ENCODE measurements at places on chromosomes 6 and 20.
A peak's percentile ranks its signal among the peaks of the same experiment; 100 is the strongest.

GRCh38 chr20:50932691-50933280, 1.5 kb upstream of the ADNP start:
- DNase-seq, result no peak

- no peak for DNase-seq
Measured at GRCh38 chr6:162525181-162525580, 202.4 kb downstream of the PRKN start.

GRCh38 chr20:63617092-63617875, 9.6 kb downstream of the GMEB2 start:
- no peak for DNase-seq

DNA sequence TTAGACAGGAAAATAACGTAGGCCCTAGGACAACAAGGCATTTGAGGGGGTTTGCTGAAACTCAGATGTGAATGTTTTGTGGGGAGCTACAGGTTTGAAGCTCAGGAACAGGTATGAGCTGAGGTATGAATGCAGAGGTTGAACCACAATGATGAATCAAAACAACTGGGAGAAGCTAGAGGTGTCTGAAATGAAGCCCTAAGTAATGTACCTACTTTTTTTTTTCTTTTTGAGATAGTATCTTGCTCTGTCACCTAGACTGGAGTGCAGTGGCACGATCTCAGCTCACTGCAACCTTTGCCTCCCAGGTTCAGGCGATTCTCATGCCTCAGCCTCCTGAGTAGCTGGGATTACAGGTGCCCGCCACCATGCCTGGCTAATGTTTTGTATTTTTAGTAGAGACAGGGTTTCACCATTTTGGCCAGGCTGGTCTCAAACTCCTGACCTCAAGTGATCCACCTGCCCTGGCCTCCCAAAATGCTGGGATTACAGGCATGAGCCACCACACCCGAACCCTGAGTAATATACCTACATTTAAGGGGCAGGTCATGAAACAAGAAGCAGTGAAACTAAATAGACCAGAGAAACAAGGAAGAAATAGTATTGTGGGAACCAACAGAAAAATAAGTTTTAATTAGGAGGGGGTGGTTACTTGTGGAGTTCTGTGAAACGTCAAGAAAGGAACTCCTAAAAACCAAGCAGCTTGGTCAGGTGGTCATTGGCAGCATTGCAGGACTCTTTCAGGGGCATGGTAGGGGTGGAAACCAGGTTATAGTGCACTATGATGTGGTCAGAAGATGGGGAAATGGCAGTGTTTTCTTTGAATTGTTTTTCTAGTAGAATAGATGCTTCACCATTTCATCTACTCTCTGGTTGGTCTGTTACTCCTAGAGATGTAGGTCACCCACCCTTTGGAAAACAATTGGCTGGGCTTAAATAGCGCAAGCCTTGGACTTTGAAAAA, 138.1 kb downstream of the CD164 start:
- DNase-seq, result no peak

DNA sequence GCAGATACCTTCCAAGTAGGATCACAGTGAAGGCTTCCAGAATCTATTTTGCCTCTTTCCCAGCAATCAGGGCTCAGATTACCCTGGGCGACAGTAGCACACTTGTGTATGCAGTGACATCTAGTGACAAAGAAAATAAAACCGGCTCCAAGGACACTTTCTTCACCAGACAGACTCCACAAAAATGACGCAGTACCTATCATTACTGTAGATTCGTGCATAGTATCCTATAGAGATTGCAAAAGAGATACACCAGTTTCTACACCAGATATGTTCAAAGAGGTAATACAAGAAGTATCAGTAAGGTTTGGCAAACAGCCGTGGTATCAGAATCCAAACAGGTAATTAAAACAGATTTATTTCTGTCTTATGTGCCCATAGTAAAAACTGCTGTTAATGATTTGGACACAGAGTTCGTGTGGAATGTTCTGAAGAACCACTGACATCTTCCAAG, 600.4 kb upstream of the JAG1 start:
- DNase-seq, result peak; percentile 81

DNA sequence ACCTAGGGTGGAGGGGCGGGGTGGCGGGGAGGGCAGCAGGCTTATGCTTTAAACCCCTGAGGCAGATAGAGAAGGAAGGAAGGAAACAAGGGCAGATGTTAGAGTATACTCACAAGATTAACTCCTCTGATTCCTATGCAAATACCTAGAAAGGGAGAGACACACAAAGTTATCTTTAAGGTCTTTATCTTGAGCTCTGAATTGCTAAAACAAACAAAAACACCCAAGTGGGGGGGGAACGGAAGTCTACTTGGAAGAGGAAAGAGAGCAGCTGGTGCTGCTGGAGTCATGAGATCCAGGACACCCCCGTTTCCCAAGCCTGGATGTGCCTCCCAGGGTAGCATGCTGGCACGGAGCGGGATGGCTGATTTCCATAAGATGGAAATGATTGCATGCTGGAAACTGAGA, 43.4 kb downstream of the PLAGL1 start:
- no peak for DNase-seq

- no peak for DNase-seq
Measured at GRCh38 chr20:58896820-58897219, 44.3 kb downstream of the GNAS start.

DNA sequence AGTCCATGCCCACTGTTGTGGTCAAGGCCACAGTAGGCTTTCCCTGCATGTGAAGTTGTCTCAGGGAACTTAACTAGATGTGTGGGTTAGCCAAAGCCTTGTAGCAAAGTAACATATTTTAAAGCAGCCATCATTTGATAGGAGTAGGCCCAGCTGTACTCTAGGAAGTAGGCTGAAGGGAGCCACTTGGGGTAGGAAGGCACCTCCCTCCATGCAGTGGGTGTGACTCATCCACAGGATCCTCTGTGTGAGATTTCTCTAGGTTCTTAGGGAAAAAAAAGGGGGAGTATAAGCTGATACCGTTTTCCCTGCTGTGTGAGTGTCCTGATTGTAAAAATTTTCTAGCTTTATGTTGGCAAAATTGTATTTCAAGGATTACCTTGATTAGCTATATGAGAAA, 44.7 kb downstream of the VAPB start:
- peak; percentile 2 for DNase-seq

- no peak for DNase-seq
Measured at GRCh38 chr6:85401186-85402021, 48.5 kb upstream of the NT5E start.

DNA sequence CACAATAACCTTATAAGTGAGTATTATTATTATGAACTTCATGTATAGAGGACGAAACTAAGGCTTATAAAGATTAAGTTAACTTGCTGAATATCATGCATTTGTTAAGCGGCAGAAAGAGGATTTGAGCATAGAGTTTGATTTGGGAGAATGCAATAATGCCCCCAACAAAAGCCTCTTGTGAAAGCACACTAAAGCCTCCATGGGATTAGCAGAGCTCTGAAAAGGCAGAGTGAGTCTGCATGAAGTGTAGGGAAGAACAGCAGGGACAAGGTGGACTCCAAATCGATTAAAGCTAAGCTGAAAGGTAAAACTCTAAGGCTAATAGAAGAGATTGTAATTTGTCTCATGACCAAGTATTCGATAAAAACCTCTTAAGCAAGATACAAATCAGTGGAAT, 100.3 kb downstream of the SH3BGRL2 start:
- no peak for DNase-seq

- no peak for DNase-seq
Measured at GRCh38 chr20:39825524-39825923, 863.4 kb downstream of the DHX35 start.

DNA sequence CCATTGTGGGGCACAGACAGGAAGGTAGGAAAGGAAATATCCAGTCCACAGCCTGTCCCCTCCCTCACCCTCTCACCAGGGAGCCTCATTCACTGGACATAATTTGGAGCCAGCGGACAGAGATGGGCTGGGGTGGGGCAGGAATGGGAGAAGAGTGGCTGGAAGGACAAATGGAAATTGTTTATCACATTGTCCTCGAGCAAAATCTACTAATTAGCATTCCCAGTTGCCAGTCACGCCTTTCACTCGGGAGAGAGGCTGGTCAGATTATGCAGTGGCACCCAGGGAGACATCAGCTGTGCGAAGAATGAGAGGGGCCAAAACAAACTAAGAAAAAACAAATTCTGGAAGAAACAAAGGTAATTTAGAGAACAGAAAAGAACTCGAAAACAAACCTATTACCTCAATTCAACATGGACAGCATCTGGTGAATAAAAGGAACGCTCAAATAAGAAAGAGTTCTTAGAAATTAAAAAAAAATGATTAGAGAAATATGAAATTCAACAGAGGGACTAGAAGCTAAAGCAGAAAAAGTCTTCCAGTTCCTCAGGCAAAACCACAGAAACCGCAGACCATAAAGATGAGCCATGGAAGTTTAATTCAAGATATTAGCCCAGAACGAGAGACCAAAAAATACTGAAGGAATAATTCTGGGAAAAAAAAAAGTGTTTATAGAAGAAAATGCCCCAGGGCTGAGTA, 108.5 kb upstream of the RALGAPA2 start:
- DNase-seq, result no peak

DNA sequence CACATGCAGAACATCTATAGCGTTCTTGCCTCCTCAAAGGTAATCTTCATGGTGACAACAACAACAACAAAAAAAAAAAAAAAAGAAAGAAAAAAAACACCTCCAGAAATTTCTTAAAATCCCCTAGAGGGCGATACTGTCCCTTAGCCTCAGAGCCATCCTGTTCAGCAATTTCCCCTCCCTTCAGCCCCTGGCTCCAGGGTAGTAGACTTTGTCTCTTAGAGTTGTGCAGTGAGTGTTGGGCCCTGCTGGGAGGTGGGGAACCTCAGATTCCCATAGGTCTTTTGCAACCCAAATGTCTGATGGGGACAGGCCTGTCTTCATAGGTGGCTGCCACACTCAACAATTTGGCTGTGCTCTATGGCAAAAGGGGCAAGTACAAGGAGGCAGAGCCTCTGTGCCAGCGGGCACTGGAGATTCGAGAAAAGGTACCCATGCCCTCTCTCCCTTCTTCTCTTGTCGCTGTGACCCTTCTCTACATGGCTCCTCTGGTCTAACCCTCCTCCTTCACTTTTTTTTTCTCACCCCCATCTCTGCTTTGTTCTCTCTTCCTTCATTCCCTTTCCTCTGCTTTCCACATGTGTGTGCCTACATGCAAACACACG, 6.0 kb upstream of the PTK7 start:
- DNase-seq, result peak; percentile 27

- no peak for DNase-seq
Measured at GRCh38 chr6:73747289-73747688, 51.3 kb downstream of the CD109 start.

DNA sequence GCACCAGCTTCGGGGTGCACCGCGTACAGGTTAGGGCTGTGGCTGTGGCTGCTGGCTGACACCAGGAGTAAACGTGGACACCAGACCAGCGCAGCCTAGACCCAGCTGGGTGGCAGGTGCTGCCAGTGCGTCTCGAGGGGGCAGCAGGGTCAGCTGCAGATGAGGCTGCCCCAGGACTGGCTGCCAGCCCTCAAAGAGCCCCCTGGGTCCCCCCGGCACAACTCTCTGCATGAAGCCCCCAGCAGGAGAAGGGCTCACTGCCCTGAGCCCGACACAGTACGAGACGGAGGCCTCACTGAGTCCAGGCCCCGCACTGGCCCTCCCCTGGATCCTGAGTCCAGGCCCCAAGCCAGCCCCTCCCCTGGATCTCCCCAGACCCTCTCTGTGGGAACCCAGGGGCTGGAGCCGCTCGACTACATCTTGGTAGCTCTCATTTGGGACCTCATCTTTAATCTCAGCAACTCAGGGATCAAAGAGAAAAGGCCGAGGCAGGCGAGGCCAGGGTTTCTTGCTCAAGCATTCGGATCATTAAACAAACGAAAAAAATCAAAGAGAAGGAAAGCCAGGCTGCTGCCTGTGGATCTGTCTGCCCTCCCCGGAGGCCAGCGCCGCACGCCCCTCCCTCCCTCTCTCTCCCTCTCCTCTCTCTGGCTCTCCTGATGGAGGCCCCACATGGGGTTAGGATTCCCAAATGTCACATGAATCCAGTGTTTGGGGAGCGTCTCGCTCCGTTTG, 7.0 kb upstream of the NKAIN4 start:
- DNase-seq, result no peak

DNA sequence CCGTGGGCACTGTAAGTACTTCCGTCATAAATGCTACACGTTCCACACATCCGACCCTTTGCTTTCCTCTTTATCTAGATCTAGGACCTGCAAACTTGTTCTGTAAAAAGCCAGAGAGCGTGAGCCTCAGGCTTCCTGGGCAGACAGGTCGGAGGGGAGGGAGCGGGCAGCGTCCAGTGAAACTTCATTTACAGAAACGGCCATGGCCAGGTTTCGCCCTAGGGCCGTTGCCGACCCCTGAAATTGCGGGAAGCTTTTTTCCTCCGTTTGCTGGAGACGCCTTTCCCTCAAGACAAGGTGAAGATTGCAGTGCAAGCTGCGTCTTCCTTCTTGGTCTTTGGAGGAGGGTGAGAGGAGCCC, 155.4 kb downstream of the DLL1 start:
- DNase-seq, result no peak

DNA sequence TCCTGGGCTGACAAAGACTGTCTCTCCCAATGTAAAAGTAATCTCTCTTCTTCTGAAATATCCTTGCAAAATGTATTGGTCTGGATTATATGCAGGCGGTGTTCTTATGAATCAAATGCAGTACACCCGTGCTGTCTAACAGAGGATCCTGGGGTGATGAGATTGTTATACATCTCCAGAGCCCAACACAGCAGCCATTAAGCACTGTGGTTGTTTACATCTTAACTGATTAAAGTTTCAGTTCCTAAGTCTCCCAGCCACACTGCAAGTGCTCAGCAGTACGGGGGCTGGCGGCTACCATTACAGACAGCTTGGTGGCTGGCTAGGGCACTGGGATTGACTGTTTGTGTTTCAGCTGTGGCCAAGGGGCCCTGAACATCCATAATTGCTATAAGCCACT, 7.0 kb downstream of the UNC93A start:
- no peak for DNase-seq

DNA sequence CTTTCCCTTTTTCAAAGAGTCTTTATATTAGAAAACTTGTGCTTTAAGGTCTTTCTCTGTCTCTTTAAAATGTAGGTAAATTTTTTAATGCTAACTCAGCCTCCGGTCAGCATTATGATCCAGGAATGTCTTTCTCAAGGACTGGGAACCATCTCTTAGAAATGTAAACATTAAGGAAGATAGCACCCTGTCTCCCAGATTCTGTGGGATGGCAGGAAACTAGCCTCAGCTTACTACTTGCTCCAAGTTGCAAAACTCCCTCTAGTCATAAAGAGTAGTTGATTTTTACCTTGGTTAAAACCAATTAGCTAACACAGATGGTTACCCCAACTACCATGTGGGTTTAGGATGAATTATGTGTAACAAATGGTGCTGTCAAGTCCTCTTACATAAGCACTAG, 4.7 kb upstream of the TAAR1 start:
- DNase-seq, result no peak

DNA sequence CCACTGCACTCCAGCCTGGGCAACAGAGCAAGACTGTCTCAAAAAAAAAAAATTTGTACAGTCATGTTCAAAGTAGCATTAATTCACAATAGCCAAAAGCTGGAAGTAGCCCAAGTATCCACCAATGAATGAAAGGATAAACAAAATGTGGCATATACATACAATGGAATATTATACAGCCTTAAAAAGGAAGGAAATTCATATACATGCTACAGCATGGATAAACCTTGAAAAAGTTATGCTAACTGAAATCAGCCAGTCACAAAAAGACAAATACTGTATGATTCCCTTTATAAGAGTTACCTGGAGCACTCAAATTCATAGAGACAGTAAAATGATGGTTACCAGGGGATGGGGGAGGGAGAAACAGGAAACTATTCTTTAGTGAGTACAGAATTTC, 15.7 kb downstream of the EEF1A1 start:
- no peak for DNase-seq

GRCh38 chr6:43444036-43444435, 11.3 kb downstream of the DLK2 start:
- DNase-seq, result no peak

GRCh38 chr6:41591859-41592502, 45.8 kb downstream of the FOXP4 start:
- peak; percentile 49 for DNase-seq
